ENCODE measurements at places on chromosomes 7 and 10. TPM values are rescaled to one million over a fixed set of nuclear protein-coding genes. Genes with fewer than 3 reads are reported as not detected.

GRCh38 chr7:112640685-112641084, 149.5 kb downstream of the TMEM168 start:
- DNase-seq: no peak

DNA sequence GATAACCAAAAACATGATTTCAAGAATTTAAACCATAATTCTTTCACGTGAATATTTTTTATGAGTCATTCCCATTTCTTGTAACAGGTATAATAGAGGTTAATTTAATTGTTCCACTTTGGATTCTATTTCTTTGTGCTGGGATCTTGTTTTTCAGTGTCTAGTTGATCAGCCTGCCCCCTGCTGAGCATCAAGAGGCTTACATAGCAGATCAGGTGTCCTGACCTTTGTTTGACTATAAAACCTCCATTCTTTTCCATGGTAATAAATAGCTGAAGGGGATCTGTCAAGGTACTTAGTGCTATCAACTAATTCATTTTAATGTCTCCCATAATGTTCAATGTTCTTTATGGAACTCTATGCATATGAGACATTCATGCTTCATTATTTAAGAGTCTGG, 4.9 kb downstream of the COL17A1 start:
- peak; percentile 5 for DNase-seq

Gene DLX6
- not detected for polyA plus RNA-seq

Gene DNAJC12
- 10.6 TPM for polyA plus RNA-seq

Gene PIP
- polyA plus RNA-seq: not detected

- DNase-seq: no peak
Measured at GRCh38 chr7:4607311-4607729, 74.8 kb upstream of the FOXK1 start.

Gene TBX20
- polyA plus RNA-seq: 1.8 TPM

Gene LRIT1
- not detected for polyA plus RNA-seq

Gene GRM8
- polyA plus RNA-seq: not detected

- peak; percentile 57 for DNase-seq
Measured at GRCh38 chr10:62610649-62611229, 193.8 kb upstream of the ADO start.

Gene NME8
- polyA plus RNA-seq: not detected

- no peak for DNase-seq
Measured at GRCh38 chr10:1199897-1200721, 143.9 kb downstream of the WDR37 start.

Gene HMX3
- not detected for polyA plus RNA-seq

DNA sequence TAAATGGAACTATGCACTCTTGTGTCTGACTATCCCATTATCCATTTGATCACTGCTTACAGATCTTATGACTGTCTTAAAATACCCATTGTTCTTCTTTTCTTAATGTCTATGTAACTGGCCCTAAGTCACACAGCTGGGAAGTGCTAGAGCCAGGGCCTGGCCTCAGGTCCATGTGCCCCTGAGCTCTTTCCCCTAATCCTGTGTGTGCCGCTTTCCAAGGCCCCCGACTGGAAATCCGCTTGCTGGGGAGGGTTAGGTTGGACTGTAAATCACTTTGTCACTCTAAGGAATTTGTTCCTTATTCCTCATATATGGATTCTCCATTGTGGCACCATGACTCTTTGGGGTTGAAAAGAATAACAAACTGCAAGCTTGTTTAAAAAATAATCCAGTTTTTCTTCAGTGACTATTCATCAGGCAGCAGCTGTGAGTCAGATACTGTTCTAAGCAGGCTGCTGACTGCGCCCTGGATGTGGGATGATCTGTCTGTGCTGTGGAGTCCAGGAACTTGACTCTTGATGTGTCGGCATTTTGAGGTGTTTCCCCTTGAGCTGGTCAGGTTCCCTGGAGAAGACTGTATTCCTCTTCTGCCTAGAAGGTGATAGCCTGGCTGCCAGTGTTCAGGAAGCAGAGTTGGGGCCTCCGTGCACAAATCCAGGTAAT, 236.3 kb downstream of the SDK1 start:
- DNase-seq: no peak

DNA sequence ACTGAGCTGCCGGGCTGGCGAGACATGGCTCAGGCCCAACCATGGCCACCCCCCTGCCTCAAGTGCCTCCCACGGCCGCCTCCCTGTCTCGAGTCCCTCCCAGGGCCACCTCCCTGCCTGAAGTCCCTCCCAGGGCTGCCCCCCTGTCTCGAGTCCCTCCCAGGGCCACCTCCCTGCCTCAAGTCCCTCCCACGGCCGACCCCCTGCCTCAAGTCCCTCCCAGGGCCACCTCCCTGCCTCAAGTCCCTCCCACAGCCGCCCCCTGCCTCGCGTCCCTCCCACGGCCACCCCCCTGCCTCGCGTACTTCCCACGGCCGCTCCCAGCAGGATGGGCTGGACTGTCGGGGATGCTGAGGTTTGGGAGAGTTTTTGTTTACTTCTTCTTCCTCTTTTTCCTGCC, 462.5 kb downstream of the PTPRN2 start:
- no peak for DNase-seq

GRCh38 chr7:112744818-112745217, 45.4 kb downstream of the TMEM168 start:
- DNase-seq: peak; percentile 11

GRCh38 chr7:39341083-39341482, 225.1 kb upstream of the YAE1 start:
- DNase-seq: no peak

Gene TRPV5
- polyA plus RNA-seq: not detected

Gene SLC13A4
- polyA plus RNA-seq: 0.96 TPM

GRCh38 chr10:22601618-22602017, 112.8 kb downstream of the PIP4K2A start:
- DNase-seq: no peak

GRCh38 chr10:131762789-131763696, 137.8 kb upstream of the PPP2R2D start:
- no peak for DNase-seq

DNA sequence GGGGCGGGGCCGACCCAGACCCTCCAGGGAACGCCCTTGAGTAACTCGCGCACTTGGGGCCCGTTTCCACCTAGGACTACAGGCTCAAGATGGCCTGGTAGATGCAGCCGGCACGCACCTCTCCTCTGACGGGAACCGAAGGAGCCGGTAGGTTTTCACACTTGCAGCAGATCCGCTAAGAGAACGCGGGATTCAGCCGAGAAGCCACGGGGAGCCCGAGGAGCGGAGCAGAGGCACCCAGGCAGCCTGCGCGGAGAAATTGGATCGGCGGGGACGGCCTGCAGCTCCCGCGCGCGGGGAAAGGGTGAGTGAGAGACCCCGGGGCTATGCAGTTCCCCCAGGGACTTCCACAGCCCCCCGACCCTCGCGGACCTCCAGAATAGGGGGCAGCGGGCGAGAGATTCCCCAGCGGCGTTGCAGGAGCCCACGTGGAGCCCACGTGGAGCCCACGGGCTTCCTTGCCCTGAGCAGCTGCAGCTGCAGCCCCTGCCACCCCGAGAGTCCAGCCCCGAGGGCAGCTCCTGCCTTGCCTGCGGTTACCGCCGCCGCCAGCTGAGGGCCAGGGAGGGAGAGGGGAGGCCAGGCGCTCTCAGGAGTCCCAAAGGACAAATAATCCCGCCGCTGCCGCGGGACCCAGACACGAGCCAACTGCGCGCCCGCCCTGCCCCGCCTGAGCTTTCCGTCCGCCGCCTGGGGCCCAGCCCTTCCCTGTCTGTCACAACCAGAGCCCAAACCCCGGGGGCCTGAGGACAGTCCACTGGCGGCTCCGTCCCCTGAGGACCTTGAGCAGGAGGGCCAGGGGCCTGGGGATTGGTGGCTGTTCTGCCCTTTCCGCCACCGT, 13.1 kb downstream of the IFT22 start:
- DNase-seq: peak; percentile 24

- no peak for DNase-seq
Measured at GRCh38 chr10:102601639-102602038, 42.6 kb upstream of the TRIM8 start.

DNA sequence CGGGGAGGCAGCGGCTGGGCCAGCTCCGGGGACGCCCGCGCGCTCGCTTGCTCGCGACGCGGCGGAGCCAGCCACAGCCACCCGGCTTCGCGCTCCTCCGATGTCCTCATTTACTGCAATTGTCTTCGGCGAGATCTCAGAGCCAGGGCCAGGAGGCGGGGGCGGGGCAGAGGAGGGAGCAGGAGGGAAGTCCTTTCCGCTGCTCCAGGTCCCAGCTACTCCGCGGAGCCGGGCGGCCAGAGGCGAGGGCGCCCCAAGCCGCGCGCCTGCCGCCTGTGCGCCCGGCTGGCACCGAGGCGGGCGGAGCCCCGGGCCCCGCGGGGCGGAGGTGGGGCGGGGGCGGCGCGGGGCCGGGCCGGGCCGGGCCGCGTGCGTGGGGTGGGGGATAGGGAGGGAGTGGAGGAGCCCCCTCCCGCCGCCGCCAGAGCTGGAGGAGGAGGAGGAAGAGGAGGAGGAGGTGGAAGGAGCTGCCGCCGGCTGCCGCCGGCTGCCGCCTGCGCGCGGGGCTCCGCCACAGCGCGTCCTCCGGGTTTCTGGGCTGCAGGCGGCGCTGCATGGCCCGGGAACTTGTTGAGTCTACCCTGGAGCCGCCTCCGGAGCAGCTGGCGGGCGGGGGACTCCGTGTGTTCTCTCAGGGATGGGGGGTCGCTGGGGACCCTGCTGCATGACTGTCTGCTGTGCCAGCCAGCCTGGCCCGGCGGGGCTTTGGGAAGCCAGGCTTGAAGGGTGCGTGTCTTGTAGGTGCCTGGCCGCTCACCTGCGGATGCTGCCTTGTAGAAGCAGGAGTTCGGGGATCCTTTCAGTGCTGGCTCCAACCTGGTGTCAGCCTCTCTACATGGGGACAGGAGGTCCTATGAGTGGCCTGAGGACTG, at the start of gene INSYN2A:
Gene INSYN2A (minus strand): TSS at position 310 of the 872 bp plus-strand sequence. CDS start 20,196 bp downstream, outside the sequence.
- peak; percentile 83 for DNase-seq

Gene ADO
- polyA plus RNA-seq: 18.1 TPM

DNA sequence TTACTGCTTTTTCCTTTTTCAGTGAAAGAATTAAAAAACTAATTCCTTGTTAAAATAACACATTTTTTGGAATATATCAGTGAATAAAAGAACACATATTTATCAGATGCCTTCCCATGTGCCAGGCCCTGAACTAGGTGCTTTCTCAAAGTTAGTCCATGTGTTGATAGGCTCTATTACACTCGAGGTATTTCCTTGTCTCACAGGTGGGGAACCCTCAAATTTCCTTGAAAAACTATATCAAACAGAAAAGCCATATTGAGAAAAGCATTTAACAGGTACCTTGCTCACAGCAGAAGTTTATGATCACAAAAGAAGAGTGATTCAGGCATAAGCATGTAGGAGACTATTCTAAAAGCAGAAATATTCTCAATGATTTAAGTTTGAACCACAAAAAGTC, 75.6 kb upstream of the OGDHL start:
- DNase-seq: no peak

Gene IDI2
- not detected for polyA plus RNA-seq

Gene PDK4
- 11.2 TPM for polyA plus RNA-seq

- peak; percentile 6 for DNase-seq
Measured at GRCh38 chr7:82740246-82740848, 296.8 kb upstream of the CACNA2D1 start.

- no peak for DNase-seq
Measured at GRCh38 chr7:135761751-135762488, 13.3 kb upstream of the FAM180A start.

- DNase-seq: no peak
Measured at GRCh38 chr10:124685261-124685660, 58.9 kb downstream of the FAM53B start.

GRCh38 chr7:131145770-131146169, 181.9 kb upstream of the MKLN1 start:
- no peak for DNase-seq

- no peak for DNase-seq
Measured at GRCh38 chr10:57468894-57469432, 798.7 kb downstream of the IPMK start.

Gene CCDC71L
- 3.7 TPM for polyA plus RNA-seq

- no peak for DNase-seq
Measured at GRCh38 chr7:27263781-27264180, 21.2 kb downstream of the EVX1 start.

DNA sequence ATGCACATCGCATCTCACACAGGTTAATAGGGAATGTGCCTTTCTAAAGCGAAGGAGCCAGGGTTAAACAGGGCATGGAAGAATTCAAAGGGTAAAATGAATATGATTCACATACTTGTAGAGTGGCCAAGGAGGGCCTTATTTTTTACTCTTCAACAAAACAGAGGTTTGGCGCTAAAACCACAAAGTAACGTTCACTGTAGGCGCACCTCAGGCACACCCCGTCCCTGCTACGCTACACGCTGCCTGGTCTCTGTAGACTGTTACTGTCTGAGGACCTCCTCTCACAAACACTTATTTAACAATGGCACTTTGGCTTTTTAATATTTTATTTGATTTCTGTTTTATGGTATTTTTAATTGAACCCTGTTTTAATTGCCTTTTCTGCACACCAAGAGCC, 462.1 kb upstream of the GALNT17 start:
- no peak for DNase-seq

Gene ITPRID1
- polyA plus RNA-seq: 0.77 TPM

Gene SPDYE3
- polyA plus RNA-seq: 4.7 TPM

Gene PNLIP
- polyA plus RNA-seq: not detected

Gene DAGLB
- polyA plus RNA-seq: 12.2 TPM

DNA sequence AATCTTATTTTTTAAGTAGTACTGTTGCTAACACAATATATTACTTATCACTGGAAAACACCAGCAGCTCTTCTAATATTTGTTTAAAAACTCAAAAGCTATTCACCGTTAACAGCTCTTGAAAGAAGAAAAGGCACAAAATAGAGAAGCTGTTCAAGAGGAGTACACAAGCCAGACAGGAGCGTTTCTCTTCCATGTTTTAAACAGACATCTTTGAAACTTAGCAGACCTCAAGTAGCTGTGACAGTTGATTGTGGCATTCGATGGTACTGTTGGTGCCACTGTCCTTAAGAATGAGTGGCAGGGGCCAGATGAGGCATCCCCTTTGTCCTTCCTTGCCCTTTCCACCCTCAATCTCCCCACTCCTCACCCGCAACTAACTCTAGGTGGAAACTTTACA, 81.6 kb upstream of the PRR15 start:
- DNase-seq: no peak

- DNase-seq: peak; percentile 65
Measured at GRCh38 chr10:44385696-44386441, 972 bp upstream of the CXCL12 start.

DNA sequence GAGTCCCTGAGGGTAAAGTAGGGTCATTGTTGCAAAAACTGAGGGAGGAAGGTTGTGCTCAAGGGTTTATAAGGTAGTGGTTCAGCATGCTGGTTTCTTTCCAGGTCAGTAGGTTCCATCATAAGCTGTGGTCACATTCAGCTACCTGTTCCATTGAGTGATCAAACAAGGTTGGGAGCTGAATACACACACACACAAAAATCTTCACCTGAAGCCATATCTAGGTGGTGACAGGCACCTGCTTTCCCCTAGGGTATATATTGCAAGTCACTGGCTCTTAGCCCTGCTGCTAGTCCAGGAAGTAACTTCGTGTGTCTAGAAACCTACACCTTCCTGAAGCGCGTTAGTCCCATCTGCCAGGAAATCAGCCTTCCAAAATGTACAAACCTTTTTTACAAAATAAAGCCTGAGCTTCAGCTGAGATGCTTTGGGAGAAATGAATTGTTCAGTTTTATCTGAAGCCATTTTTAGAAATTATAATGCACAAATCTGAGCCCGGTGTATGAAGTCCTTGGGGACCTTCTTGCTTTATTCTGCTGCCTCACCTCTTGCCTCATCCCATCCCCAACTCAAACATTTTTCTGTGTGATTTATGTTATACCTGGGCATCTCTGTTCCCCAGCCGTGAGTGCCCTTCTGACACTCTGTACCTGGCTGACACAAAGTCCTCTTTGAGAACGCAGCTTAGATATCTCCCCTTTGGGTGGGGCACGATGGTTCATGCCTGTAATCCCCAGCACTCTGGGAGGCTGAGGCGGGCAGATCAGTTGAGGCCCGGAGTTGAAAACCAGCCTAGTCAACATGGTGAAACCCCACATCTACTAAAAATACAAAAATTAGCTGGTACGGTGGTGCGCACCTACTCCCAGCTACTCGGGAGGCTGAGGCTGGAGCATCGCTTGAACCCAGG, 10.6 kb upstream of the LAMTOR4 start:
- DNase-seq: no peak

Measured in muscle of leg (tissue), 16 donors.